Stimulated activated CD8-positive, alpha-beta memory T cell treated with anti-CD3 and anti-CD28 coated beads, Interleukin-4, amount 100 ng/mL, for 1 hour (primary cell): ENCODE measurements at places on chromosomes 7 and 10.

DNA sequence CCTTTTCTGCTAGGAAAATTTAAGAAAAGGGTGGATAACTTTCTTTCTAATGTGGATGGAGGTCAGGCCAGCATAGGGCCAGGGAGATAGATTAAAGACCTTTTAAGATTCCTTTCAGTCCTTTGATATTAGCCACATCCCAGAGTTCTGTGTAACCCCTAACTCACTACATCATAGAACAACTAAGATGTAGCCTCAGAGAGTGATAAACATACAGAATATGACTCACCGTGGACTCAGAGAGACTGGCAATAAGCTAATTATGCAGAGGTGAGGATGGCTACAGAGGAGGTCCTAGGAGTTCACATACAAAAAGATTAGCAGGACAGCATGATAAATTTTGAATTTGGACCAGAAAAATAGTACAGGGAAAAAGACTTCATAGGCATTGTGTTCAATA lies 141.0 kb downstream of the AOAH start:
- DNase-seq: no peak

DNA sequence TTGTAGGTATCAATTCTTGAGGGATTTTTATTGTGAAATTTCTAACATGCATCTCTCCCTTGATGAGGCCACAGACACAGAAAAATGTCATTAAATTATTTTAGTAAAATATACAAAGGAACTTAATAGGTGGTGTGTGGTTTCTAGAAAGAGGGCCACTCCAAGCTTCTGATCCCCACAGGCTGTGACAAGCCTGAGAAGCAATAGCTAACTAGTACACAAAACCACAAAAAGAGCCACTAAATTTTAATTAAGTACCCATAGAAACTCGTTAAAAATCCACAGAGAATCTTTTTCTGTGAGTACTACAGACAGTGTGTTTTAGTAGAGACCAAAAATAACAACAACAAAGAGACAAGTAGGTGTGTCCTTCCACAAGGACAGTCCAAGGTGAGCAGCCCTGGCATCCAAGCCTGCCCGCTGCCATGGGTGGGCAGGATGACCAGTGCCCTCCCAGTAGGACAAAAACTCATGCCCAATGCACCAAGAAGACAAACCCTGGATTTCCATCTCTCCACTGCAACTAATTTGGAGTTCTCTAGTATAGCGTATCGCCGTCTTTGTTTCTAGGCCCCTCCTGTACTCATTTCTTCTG lies 81.0 kb downstream of the RNF216 start:
- DNase-seq: no peak

DNA sequence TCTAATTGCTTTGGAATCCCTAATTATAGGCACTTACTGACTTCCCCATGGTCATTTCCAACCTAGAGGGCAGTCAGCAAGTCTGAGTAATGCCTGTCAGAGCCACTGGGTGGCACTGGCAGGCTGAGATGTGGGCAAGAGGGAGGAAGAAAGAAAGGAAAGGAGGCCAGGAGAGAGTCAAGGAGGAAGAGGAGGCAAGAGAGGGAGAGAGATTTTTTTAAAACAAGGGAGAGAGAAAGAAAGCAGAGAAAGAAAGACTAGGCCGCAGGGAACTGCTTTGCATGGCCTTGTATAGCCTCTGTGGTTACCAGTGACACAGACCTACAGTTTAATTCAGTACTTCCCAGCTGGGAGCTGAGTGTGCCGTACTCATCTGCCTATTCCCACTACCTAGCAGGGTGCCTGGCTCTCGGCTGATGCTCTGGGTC lies 210.4 kb upstream of the ADO start:
- DNase-seq: no peak

GRCh38 chr7:157682064-157682945 lies 345.5 kb downstream of the DNAJB6 start:
- DNase-seq: no peak

- DNase-seq: no peak
Observed at GRCh38 chr7:115124409-115124939, 202.6 kb downstream of the MDFIC start.

- DNase-seq: no peak
Observed at GRCh38 chr10:60048091-60048501, 141.7 kb upstream of the CCDC6 start.

GRCh38 chr10:96305019-96305418 lies 785 bp downstream of the DNTT start:
- DNase-seq: no peak

DNA sequence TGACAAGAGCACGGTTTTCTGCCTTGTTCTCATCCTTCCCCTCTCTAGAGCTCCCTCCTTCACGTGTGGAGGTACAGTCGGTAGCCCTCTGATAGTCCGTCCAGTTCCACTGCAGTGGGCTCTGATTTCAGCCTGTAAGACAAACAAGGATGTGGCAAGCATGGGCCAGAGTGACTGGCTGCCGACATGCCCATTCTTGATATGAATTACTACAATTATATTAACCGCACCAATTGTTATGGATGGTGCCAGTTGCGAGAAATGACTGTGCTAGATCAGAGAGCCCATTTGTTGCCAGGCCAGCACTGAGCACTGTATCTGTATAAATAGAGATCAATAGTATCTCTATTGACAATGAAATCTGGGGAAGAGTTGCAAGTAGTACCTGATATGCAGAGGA lies 146.6 kb downstream of the CHN2 start:
- DNase-seq: no peak

GRCh38 chr7:132696332-132696731 lies 120.1 kb upstream of the PLXNA4 start:
- no peak for DNase-seq

GRCh38 chr7:102464577-102465280 lies at the start of the genes ALKBH4 and LRWD1:
ALKBH4 (minus strand) TSS chr7:102464863; CDS start chr7:102464836, 27 bp downstream.
LRWD1 (plus strand) TSS chr7:102464984; CDS start chr7:102465081, 97 bp downstream.
- DNase-seq: peak; percentile 91

DNA sequence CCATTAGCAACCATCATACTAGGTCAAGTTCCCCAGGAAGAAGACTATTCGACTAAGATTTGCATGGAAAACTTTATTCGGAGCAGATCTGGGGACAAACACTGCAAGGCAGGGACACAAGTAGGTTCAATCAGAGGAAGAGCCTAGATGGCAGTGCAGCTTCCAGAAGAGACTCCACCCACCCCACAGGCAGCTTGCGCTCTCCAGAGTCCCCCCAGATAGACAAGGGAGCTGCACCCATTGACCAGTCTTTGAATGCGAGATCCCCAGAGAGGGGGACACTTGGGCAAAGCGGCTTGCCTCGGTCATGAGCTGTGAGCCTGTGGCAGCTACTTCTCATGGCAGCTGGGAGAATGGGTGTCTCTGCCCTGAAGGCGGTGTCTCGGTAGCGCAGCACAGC lies 4.2 kb downstream of the GALNTL5 start:
- no peak for DNase-seq

DNA sequence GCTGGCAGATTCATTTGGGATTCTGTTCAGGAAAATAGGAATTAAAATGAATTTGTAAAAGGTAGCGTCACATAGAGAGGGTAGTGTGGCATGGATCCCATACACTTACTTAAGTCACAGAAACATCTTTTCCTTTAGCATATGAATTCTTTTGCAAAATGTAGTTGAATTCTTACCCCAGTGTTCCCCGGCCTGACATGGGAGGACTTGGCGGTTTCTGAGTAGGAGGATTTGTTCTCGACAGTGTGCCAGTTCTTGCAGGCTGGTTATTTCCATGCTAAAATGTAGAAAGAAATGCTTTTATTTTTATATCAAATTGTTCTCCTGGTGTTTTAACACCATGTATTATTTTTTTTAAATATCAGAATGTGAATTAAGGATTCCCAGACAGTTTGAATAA lies 72.6 kb downstream of the PDSS1 start:
- no peak for DNase-seq

- no peak for DNase-seq
Observed at GRCh38 chr7:47340517-47340916, 241.4 kb downstream of the TNS3 start.

- no peak for DNase-seq
Observed at GRCh38 chr10:122419876-122420623, 34.4 kb upstream of the ARMS2 start.

DNA sequence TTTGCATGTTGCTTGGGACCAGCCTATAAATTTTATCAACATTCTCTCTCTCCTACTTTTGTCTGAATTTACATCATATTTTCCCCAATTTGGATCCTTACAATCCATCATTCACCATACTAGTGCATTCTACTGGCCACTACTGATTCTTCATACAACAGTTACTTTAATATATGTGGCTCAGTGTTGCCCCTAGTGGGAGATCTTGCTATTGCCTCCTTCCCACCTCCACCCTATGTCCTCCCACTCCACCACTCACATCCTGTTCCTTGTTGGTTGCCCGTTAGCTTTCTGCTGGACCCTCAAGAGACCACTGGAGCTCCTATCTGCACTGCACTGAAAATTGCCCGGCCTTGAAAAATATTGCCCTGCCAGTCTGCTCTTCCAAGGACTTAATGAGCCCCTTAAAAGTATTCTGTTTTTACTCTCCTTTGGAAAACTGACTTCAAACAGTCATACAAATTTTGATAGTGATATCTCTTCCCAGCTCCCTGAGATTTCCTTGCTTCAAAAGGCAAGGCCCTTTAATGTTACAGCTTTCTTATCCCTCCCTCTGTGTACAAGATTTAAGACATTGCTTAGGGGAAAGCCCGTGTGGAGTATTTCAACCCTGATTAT lies 243.2 kb upstream of the TMEM229A start:
- no peak for DNase-seq

GRCh38 chr7:127347567-127348246 lies 44.8 kb downstream of the ZNF800 start:
- no peak for DNase-seq

DNA sequence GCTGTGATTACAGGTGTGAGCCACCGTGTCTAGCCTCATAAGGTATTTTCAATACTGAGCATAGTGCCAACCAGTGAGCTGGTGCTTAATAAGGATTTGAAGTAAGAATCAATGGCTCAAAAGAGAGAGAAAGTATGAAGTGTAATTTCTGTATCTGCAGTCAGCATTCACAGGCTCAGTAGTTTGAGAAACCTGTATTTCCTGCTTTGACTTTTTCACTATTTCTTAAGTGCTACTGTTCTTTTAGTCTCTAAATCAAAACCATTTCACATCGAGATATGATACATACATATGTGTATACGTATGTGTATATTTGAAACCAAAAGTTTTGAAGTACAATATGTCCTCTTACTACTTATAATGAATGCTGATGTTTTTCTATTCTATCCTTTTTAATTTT lies 189.9 kb downstream of the PPP1R9A start:
- DNase-seq: no peak

DNA sequence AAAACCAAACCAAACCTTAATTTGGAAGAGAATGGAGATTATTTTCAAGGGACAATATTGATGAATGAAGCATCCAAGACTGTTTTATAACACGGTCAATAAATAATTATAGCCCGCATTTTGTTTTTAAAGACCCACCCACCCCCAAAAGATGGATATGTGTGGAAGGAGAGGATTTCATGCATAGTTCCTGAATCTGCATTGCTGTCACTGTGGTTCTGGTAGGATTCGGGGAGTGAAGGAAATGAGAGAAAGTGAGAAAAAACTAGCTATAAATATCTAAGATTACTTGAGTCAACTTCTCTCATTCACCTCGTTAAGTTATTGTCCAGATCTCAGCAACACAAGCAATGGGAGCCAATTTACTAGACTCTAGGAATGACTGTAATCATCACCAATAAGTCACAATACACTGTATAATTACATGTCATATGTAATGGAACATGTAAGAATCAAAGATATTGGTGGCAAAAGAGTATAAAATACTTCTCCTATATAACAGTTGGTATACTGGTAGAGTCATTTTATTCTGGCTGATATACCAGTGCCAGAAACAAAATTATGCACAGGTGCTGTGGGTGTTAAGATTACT lies 30.2 kb downstream of the NAMPT start:
- no peak for DNase-seq

- DNase-seq: no peak
Observed at GRCh38 chr7:98238076-98238475, 14.0 kb downstream of the TECPR1 start.

DNA sequence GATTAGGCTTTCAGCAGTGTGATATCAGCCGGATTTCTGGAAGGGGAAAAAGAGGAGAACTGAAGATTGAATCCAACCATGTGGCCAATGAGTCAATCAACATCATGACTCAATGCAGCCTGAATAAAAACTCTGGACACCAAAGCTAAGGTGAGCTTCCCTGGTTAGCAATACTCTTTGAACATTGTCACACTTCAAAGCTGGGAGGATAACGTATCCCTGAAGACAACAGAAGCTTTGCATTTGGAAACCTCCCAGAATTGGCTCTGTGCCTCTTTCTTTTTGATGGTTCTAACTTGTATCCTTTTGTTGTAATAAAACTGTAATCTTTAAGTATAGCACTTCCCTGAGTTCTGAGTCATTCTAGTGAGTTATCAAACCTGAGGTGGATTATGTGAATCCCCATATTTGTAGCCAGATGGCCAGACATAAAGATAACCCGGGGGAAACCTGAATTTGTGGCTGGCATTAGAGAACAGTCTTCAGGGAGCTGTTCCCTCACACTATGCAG lies 284.4 kb downstream of the IPMK start:
- DNase-seq: no peak

DNA sequence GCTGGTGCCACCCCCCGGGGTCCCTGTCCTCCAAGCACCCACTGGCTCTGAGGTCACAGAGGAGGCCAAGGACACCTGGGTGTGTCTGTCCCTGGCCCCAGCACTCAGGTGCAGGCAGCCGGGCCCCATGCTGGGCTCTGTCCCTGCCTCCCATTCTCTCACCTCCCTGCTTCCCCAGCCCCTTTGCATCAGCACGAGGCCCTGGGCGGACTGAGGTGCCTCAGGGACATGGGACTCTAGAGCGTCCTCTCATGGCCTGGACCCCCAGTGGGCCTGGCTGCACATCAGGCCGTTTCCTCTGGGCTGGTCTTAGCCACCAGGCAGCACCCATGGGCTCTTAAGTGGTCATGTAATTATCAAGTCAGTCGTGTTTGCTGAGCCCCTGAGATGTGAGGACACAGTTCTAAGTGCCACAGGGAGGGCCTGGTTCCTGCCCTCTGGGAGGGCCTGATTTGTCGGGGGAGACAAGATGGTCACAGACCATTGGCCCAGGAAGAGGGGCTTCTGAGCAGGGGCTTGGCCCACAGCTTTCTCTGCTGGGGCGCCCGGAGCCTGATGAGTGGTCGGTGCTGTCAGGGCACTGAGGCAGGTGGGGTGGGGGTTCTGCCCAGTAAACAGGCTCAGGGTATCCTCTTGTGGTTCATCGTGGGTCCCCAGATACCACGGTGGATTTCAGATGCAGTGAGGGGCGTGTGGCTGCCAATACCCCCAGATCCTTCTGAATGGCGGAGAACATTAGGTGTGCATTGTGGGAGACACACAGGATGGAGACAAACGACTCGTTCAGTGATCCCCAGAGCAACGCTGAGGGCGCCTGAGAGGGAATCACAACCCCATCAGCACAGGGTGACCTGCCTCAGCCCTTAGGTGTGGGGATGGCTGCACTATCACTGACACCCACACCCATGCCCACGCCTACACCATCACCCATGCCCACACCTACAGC lies 152.5 kb downstream of the WDR37 start:
- DNase-seq: no peak

- no peak for DNase-seq
Observed at GRCh38 chr7:114916261-114916892, 5.5 kb upstream of the MDFIC start.

DNA sequence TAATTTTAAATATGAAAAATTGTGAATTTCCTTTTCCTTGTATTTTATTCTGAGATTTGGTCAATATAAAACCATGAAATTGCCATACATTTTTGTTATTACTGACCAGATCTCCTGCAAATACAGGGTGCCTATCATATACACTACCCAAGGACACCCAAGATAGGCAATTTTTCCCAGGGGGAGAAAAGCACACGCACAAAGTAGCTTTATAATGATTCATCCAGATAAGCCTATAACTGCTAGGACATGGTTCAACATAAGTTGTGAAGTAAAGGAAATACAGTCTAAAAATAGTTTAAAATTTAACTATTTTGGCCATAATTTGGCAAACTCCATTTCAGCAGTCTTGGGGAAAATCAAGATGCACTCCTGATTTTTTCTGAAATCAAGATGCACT lies 4.8 kb downstream of the RUFY2 start:
- no peak for DNase-seq
